Upper lobe of right lung (tissue), 1 donor: ENCODE measurements at places on chromosomes 5 and 9. TPM values are rescaled to one million over a fixed set of nuclear protein-coding genes. Genes with fewer than 3 reads are reported as not detected.

DNA sequence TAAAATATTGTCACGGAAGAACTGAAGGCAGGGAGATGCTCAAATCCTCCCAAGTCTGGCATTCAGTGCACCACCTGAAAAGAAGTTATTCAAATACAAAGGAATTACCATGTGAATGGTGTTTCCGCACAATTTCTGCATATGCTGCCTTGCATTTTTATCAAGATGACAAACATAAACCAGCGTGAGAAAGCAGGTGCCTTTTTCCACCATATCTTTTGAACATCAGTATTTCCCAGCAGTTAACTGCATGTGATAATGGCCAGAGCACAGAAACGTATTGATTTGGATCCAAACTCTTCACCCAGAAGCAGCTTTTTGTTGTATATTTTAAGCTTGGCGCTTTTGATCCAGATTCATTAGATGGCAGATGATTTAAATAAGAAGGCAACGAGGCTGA is 808.0 kb downstream of the TLE1 start:
- H3K4me1 ChIP-seq = no peaks in the 10 kb centered on the region
- no peak overlapping the region for H3K4me3 ChIP-seq
- H3K36me3 ChIP-seq = no peaks in the 10 kb centered on the region
- H3K27me3 ChIP-seq = no peaks in the 10 kb centered on the region
- no peak overlapping the region for H3K27ac ChIP-seq
- DNase-seq = no peak

TYRP1 gene
- total RNA-seq = 7.1 TPM

- no peaks in the 10 kb centered on the region for H3K36me3 ChIP-seq
- DNase-seq = no peak
- H3K27ac ChIP-seq = no peak overlapping the region
- peaks cover 2% of the 10 kb centered on the region for H3K4me1 ChIP-seq
- H3K27me3 ChIP-seq = no peaks in the 10 kb centered on the region
Observed at GRCh38 chr5:173736923-173737412, 120.5 kb upstream of the BOD1 start.

- no peak overlapping the region for H3K4me3 ChIP-seq
- H3K27me3 ChIP-seq = no peaks in the 10 kb centered on the region
- H3K27ac ChIP-seq = no peak overlapping the region
- DNase-seq = no peak
- H3K4me1 ChIP-seq = no peaks in the 10 kb centered on the region
Observed at GRCh38 chr5:123186771-123187170, 97.7 kb downstream of the PRDM6 start.

GRCh38 chr5:1827886-1828397 is 26.7 kb downstream of the NDUFS6 start:
- H3K4me1 ChIP-seq = no peaks in the 10 kb centered on the region
- H3K27me3 ChIP-seq = no peaks in the 10 kb centered on the region
- no peak overlapping the region for H3K27ac ChIP-seq
- no peaks in the 10 kb centered on the region for H3K36me3 ChIP-seq

GPR150 gene
- total RNA-seq = 0.49 TPM

- no peak overlapping the region for H3K27ac ChIP-seq
- no peaks in the 10 kb centered on the region for H3K27me3 ChIP-seq
- H3K4me3 ChIP-seq = no peak overlapping the region
- H3K4me1 ChIP-seq = no peaks in the 10 kb centered on the region
- no peaks in the 10 kb centered on the region for H3K36me3 ChIP-seq
Observed at GRCh38 chr9:15377625-15378540, 44.8 kb upstream of the SNAPC3 start.

DNA sequence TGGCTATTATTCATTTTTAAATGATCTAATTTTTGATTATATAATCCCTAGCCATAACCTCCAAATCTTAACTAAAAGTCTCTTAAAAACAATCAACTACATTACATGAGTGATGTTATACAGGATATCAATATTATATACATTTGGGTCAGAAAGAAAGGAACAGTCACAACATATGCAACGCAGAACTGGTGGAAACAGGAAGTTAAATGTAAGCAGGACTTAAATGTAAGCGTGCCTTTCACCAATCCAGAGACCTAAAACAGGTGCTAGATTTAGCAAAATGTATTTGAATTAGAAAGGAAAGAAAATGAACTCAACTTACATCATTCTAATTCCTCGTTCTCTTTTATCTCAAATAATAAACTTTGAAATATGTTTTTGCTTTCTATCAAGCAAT is 738.5 kb downstream of the PTPRD start:
- H3K4me3 ChIP-seq = no peak overlapping the region
- no peaks in the 10 kb centered on the region for H3K4me1 ChIP-seq
- H3K36me3 ChIP-seq = no peaks in the 10 kb centered on the region
- no peaks in the 10 kb centered on the region for H3K27me3 ChIP-seq
- no peak for DNase-seq

GRCh38 chr5:6107675-6108539 is 270.4 kb downstream of the MED10 start:
- no peak overlapping the region for H3K4me3 ChIP-seq
- H3K36me3 ChIP-seq = no peaks in the 10 kb centered on the region
- no peaks in the 10 kb centered on the region for H3K27me3 ChIP-seq
- H3K4me1 ChIP-seq = no peaks in the 10 kb centered on the region

DNA sequence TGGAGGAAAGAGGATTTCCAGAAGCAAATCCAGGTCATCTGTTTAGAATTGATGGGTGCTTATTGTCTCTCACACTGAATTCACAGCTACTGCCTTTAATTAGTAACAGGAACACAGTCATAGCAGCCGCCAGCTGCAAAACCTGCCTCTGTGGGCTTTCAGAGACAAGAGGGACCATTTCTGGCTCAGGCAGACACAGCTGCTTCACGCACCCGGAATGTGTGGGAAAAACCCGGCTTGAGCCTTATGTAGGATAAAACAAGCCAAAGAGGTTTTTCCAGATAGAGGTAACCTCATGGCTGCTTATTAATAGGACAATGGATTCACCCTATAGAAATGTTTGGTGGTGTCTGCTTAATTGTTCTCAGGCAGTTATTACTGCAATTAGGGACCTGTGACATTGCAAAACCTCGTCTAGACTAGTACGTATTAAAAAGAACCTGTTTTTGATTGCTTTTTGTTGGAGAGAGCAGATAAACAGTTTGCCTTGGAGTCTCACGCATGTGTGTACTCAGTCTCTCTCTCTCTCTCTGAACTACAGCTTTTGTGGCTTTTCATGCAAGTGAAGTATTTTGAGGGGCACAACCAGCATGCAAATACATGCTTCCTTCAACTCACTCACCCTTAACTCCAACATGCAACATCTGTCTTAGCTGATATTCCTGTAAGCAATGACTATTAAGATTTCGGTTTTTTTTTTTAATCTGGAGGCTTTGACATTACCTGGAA is 302.7 kb downstream of the PLK2 start:
- no peaks in the 10 kb centered on the region for H3K27me3 ChIP-seq
- H3K36me3 ChIP-seq = no peaks in the 10 kb centered on the region
- no peaks in the 10 kb centered on the region for H3K4me1 ChIP-seq
- no peak overlapping the region for H3K27ac ChIP-seq
- no peak overlapping the region for H3K4me3 ChIP-seq

DNA sequence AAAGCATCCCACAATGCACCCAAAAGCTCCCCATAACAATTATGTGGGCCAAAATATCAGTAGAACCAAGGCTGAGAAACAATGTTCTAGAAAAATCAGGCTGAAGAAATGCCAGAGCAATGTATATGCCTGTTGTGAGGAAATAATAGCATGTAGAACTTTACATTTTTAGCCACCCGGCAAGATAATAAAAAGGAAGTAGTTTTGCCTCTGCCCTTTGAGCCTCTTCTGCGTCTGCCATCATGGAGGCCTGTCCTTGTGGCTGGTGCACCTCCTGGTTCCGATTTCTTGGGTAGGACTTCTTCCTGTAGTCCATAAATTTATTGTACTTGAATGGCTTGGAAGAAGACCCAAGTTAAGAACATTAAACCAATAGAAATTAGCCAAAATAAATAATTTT is 38.9 kb upstream of the TNFAIP8 start:
- no peaks in the 10 kb centered on the region for H3K27me3 ChIP-seq
- no peak overlapping the region for H3K4me3 ChIP-seq
- H3K36me3 ChIP-seq = no peaks in the 10 kb centered on the region
- no peak for DNase-seq
- H3K27ac ChIP-seq = no peak overlapping the region
- H3K4me1 ChIP-seq = no peaks in the 10 kb centered on the region

FLT4 gene
- 38.6 TPM for total RNA-seq

SLC6A7 gene
- not detected for total RNA-seq

GRCh38 chr5:178203670-178204181 is 607 bp upstream of the HNRNPAB start:
- H3K4me3 ChIP-seq = peak overlapping the region; percentile 77
- no peaks in the 10 kb centered on the region for H3K27me3 ChIP-seq
- H3K27ac ChIP-seq = peak overlapping the region; percentile 91
- H3K36me3 ChIP-seq = peaks cover 27% of the 10 kb centered on the region

DNA sequence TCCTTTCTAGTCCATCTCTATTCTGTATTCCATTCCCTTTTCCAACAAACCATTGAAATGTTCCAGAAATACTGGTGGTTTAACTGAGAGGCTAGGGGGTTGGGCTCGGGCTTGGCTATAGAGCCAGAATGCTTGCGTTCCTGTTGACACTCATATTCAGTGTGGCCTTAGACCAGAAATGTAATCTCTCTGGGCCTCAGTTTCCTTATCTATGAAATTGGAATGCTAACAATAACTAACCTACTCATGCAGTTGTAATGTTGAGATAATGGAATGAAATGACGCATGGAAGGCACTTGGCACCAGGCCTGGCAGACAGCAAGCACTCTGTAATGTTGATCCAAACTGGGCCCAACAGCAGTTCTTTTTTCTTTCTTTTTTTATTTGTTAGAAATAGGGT is 26.8 kb downstream of the JADE2 start:
- peaks cover 40% of the 10 kb centered on the region for H3K4me1 ChIP-seq
- H3K27ac ChIP-seq = peak overlapping the region; percentile 24
- no peak for DNase-seq
- H3K4me3 ChIP-seq = no peak overlapping the region
- peaks cover 39% of the 10 kb centered on the region for H3K36me3 ChIP-seq

TTC39B gene
- 46.9 TPM for total RNA-seq

- H3K36me3 ChIP-seq = no peaks in the 10 kb centered on the region
- no peak for DNase-seq
- H3K4me1 ChIP-seq = no peaks in the 10 kb centered on the region
- no peaks in the 10 kb centered on the region for H3K27me3 ChIP-seq
- H3K4me3 ChIP-seq = no peak overlapping the region
Observed at GRCh38 chr5:170483701-170484458, 19.9 kb upstream of the KCNIP1 start.

LCN9 gene
- total RNA-seq = not detected

DNA sequence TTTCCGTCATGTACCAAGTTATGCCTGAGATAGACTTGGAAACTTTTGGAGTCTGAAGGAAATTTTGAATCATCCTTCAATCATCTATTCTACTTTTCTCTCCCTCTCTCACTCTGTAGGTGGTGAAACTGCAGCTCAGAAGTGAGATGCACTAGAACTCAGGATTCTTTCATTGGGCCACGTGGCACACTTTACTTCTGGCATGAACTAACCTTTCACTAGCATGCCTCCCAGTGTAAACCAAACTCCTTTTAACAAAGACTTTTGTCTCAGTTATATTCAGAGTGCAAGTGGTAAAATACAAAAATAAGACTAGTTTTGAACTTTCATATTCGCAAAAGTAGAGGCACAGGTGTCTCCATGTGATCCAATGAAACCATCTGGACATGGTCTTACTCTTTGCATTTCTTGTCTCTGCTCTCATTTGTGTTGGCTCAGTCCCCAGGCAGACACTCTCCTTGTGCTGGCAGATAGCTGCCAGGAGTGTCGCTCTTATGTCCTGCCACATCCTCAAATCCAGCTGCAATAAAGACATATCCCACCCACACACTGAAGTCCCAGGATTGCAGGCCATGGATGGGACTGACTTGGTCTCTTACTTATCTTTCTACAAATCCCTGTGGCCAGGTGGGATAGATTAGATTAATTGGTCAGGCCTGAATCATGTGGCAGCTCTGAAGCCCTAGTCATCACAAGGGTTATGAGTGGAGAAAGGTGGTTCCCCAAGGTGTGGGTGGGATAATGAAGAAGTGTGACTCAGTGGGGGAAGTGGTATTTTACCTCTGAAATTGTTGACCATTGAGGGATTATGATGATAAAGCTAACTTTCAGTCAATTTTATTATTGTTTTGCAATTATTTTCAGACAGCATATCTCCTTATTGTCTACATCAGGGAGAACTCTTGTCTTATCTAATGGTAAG is 267.5 kb downstream of the GABRB2 start:
- H3K27ac ChIP-seq = no peak overlapping the region
- no peak for DNase-seq
- H3K36me3 ChIP-seq = no peaks in the 10 kb centered on the region
- no peak overlapping the region for H3K4me3 ChIP-seq
- no peaks in the 10 kb centered on the region for H3K27me3 ChIP-seq

GRCh38 chr9:5799314-5799713 is 33.6 kb downstream of the ERMP1 start:
- peaks cover 14% of the 10 kb centered on the region for H3K36me3 ChIP-seq
- H3K27me3 ChIP-seq = no peaks in the 10 kb centered on the region
- H3K27ac ChIP-seq = no peak overlapping the region
- no peak for DNase-seq
- H3K4me1 ChIP-seq = no peaks in the 10 kb centered on the region
- H3K4me3 ChIP-seq = no peak overlapping the region

DNA sequence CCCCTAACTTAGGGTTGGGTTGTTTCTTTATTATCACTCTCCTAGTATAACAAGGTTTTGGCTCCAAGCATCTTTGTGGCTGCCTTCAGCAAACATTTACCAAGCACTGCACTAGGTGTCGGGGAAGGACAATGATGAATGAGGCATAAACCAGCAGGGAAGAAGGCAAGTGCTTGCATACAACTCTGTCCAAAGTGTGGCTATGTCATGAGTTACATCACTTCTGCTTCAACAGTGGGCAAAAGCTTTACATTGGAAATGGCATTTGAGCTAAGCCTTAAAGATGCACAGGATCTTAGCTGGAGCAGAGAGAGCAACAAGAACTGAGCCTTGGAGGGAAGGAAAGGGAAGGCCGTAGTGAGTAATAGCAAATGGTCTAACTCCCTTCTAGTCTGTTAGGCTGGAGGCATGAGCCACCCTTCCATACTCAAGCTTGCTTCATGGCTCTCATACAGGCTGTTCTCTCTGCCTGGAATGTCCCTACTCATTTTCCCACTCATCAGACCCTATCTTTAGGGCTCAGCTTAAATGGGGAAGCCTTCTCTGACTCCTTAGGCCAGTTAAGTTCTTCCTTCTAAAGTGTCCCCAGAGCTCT is 121.8 kb downstream of the SEMA6A start:
- H3K4me1 ChIP-seq = peaks cover 12% of the 10 kb centered on the region
- no peak overlapping the region for H3K4me3 ChIP-seq
- H3K27ac ChIP-seq = no peak overlapping the region
- no peaks in the 10 kb centered on the region for H3K27me3 ChIP-seq
- no peaks in the 10 kb centered on the region for H3K36me3 ChIP-seq
- DNase-seq = no peak

GRCh38 chr9:98709968-98710965 is 1.5 kb upstream of the GABBR2 start:
- H3K36me3 ChIP-seq = no peaks in the 10 kb centered on the region
- no peak for DNase-seq
- H3K27ac ChIP-seq = no peak overlapping the region
- peaks cover 59% of the 10 kb centered on the region for H3K27me3 ChIP-seq
- peaks cover 5% of the 10 kb centered on the region for H3K4me1 ChIP-seq
- no peak overlapping the region for H3K4me3 ChIP-seq

- DNase-seq = peak; percentile 89
- H3K36me3 ChIP-seq = no peaks in the 10 kb centered on the region
- H3K4me3 ChIP-seq = peak overlapping the region; percentile 3
- peaks cover 28% of the 10 kb centered on the region for H3K4me1 ChIP-seq
- H3K27me3 ChIP-seq = no peaks in the 10 kb centered on the region
Observed at GRCh38 chr9:14251154-14252071, 62.5 kb downstream of the NFIB start.

- no peak overlapping the region for H3K27ac ChIP-seq
- H3K27me3 ChIP-seq = no peaks in the 10 kb centered on the region
- H3K36me3 ChIP-seq = no peaks in the 10 kb centered on the region
- H3K4me1 ChIP-seq = no peaks in the 10 kb centered on the region
Observed at GRCh38 chr9:113311961-113312360, 8.8 kb upstream of the RNF183 start.
